ENCODE measurements at places on chromosomes 5 and 9.
A peak's percentile ranks its signal among the peaks of the same experiment; 100 is the strongest.

DNA sequence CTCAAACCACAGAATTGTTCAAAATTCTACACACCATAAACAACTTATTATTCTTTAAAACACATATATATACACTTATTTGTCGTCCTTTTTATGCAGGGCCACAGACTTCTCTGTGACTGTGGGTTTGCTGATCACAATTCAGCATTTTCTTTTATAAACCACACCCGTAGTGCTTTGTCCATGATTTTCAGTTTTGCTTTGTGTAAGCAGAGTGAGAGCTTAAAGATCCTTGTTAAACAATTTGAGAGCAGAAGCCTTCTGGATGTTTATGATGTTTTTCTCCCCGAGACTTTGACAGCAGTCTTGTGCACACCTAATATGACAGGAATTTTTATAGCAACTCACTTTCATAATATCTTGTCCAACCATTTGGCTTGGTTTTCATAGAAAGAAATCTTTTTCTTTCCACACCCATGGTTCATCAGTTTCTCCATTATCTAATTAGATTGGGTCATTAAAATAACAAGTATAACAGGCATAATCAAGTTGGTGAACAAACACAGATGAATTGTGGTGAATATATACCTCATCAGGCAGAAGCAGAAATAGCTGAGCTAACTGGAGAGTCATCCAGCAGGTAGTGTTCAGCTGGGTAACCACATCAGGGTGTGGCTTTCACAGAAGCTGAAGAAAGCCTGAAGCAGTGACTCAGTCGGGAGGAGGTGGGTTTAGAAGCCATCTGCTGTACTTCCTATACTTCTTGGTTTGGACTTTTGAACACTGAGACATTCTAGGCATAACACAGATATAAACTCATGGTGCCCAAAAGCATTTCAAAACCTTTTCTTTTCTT, 232.8 kb downstream of the DOCK8 start:
- DNase-seq: peak; percentile 72

DNA sequence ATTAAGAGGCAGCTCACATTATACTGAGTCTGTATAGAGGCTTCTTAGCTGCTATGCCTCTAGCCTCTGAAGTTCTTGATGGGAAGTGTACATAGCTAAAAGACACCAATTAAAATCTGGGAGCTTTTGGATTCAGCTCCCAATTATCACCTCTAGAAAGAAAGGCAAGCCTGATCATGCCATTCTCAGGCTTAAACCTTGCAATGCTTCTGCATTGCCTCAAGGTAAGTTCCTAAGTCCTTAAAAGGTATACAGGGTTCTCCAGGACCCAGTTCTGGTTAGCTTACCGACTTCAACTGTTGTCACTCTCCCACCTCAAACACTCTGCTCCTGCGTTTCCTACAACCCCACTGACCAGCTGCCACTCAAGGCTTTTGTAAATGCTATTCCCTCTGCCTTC, 17.5 kb upstream of the CCL28 start:
- DNase-seq: no peak

DNA sequence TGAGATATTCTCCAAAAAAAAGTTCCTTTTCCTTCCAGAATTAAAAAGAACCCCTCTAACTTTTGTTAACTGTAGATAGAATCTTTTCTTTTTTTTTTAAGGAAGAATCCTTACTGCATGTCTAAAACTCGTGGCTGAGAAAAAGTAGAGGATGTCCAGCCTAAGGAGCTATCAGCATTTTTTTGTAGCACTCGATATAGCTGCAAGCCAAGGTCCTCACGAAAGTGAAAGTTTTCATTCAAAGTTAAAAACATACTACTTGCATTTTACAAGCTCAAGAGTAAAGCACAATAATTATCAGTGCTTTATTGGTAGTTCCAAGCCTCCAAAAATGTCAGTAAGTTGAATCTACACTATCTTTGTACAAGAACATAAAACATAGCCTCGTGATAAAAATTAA, 28.7 kb upstream of the ZSWIM6 start:
- DNase-seq: no peak

DNA sequence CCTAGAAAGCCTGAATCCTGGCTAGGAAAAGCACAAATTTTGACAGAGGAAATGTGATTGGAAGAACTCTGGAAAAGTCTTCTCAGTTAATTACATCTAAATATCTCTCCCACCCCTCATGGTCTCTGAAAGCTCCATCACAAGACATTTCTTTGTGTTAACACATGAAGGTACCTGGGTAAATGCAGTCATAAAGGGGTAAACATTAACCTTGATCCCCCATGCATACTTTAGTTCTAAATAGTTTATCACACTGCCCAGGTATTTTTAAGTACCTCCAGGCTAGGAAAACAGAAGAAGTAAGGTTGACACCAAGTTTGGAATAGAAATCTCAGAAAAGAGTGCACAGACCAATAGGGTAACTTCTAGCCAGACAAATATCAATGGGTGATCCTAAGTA, 334.5 kb downstream of the PIK3R1 start:
- DNase-seq: no peak

DNA sequence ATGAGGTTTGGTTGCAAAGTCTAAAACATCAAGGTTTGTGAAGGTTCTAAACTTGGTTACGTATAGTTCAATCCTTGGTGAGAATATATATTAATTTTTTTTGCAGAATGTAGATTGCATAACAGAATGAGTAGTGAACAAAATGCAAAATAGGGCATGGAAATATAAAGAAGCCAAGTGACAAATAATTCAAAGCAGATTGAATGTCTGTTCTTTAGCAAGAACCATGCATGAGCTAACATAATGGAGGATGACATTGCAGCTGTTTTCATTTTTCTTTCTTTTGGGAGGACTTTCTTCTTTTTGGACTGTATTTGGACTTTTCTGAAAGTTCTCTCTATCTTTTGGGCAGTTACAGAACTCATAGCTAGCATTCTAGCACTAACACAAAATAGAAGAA, 194.8 kb upstream of the MRPS30 start:
- no peak for DNase-seq

DNA sequence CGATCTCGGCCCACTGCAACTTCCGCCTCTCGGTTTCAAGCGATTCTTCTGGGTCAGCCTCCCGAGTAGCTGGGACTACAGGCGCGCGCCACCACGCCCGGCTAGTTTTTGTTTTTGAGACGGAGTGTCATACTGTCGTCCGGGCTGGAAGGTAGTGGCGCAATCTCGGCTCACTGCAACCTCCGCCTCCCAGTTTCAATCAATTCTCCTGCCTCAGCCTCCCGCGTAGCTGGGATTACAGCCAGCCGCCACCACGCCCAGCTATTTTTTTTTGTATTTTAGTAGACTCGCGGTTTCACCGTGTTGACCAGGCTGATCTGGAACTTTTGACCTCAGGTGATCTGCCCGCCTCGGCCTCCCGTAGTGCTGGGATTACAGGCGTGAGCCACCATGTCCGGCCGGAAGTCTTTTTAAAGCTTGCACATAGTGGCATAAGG, 1.2 kb downstream of the SMC5 start:
- DNase-seq: no peak

GRCh38 chr9:127975376-127976315, 5.1 kb downstream of the EEIG1 start:
- DNase-seq: no peak

DNA sequence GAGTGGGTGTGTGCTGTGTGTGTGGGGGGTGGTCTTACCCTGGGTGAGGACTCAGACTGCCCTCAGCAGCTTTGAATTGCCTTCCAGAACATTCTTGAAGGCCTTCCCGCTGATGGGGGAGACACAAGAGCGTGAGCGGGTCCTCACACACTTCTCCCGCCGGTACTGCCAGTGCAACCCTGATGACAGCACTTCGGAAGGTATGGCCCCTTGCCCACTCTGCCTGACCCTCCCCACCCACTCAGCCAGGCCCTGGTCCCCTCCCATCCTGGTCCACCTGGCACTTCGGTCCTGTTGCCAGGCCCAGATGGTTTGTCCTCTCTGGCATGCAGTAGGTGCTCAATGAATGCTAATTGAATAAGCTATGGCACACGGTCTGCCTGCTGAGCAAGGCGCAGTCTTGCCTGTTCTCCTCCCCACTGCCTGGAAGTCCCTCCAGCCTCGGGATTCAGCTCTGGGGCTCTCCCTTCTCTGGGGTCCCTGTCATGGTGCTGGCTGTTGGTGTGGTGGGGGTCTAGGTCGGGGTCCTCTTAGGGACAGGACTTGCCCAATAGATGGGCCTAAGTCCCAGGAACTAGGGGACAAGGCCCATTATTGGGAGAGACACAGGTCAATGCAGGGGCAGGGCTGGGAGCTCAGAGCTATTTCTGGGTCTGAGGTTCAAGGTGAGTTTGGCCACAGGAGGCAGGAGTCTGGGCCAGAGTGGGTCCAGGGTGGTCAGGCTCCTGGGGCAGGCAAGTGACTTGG, 26.4 kb downstream of the PSD2 start:
- DNase-seq: no peak

DNA sequence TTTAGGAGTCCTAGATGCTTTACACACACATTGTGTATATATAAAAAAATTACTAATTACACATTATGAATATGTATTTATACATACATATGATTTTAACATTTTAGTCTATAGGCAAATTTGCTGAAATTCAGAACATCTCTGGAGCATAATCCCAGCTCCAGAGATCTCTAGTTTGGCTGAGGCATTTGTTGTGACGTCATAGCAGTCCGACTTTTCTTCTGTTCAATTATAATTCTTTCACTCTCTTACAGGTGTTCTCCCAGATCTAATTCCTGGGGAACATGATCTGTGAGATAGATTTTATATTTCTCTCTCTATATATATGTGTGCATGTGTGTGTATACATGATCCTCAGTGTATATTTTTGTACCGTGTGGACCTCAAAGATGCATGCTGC, 1876.2 kb downstream of the EFNA5 start:
- DNase-seq: no peak

- DNase-seq: no peak
Measured at GRCh38 chr9:17871213-17871890, 292.5 kb downstream of the SH3GL2 start.

DNA sequence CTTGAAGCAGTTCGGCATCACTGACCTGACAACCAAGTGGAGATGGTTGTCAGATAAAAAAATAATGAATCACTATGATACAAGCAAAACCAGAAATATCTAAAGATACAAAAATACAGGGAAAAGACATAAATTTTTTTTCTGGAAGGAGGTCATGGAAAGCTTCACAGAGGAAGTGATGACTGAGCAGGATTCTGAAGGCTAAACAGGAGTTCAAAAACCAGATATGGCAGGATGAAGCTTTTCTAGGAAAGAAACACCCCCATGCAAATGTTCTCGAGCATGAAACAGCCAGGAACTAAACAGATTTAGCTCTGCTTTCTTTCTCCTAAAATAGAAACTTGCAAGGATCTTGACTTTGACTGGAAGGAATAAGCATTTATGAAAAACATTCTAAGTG, 60.7 kb upstream of the IFNE start:
- DNase-seq: no peak

DNA sequence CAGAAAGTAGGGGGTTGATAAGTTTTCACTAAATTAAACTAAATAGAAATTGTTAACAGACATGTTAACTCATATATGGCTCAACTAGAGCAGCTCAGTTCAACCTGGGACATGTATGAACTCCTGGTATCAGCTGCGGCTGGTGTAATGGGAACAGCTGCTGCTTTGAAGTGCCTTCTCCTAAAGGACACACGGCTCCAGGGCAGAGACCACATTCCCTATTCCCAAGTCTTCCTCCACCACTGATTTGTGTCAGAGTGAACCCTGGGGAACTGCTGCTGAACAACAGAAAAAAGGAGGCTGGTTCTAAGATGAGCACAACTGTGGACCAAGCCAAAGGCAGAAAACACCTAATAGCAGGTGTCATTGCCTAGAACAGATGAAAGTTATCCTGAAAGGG, 71.1 kb downstream of the MAPKAP1 start:
- DNase-seq: no peak

- DNase-seq: no peak
Measured at GRCh38 chr9:124840300-124840833, 12.9 kb upstream of the WDR38 start.

- no peak for DNase-seq
Measured at GRCh38 chr9:83497441-83497840, 40.8 kb downstream of the FRMD3 start.

DNA sequence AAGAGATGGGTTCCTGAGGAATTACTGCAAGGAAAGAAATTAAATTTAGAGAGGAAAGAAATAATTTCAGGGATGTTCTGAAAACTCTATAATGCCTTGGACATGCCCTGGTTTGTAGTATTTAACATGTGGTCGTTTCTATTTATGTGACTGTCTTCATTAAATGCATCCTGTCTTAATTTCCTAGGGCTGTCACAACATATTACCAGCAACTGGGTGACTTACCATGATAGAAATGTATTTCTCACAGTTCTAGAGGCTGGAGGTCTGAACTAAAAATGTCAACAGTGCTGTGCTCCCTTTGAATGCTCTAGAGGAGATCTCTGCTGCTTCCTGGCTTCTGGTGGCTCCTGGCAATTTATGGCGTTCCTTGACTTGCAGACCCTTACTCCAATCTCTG, 287.7 kb downstream of the FBXL7 start:
- no peak for DNase-seq

DNA sequence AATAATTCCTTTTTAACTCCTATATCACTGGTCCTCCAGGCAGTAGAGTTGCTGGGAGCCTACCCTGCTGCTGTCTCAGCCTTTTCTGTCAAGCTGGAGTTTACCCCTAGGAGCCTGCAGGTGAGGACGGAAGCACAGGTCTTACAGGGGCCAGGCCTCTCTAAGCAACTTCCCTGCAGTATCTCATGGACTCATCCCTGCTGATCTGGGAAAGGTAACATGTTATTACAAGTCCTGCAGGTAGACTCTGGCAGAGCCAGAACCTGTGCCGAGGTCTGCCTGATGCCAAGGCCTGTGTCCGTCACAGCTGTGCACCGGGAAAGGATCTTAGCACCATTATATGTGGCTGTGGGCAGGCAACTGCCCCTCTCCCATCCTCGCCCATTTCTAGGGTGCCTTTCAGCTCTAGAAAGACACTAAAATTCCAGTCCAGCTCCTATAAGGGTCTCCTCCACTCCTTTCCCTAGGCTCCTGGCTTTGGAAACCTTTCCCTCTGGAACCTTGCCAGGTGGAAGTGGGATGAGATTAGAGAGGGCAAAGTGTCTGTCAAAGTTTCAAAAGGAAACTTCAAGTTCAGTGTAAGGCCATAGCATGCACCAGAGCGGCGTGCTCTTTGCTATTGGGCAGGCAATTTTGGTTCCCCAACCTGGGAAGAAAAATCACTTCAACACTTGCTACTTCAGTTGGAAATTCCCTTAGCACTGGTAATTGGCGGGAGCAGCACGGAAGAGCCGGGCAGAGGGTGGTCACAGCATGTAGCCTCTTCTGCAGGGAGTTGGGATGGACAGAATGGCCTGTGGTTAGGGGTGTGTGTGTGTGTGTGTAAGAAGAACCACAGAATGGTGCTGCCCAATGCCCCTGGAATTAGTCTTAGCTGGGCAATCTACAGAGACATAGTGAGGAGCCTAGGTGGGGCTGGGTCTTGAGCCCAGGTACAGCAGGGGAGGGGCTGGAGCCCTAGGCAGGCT, 17.5 kb downstream of the TMEM171 start:
- DNase-seq: no peak

- DNase-seq: no peak
Measured at GRCh38 chr5:146291421-146292074, 47.1 kb upstream of the POU4F3 start.

- no peak for DNase-seq
Measured at GRCh38 chr5:51449026-51449425, 65.8 kb downstream of the ISL1 start.

- no peak for DNase-seq
Measured at GRCh38 chr9:86330186-86330585, 24.0 kb downstream of the TUT7 start.

- no peak for DNase-seq
Measured at GRCh38 chr5:92906798-92907376, 674.1 kb downstream of the NR2F1-AS1 start.
